ENCODE measurements at places on chromosomes 6 and 20.

DNA sequence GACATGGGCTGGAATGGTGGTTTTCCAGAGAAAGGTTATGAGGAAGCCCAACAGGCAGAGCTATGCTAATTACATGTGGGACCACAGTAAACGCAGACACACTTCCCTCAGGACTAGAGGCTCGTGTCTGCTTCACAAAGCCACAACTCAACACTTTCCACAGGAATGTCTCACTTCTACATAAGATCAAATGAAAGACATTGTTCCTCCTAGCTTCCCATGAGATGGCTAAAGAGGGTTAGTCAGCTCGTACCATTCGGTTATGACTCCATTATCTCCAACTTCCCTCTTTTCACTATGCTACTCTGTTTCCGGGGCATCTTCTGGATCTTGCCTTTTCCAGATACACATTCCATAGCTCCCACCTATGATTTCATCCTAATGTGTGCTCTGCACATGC, 29.1 kb upstream of the ZC3H12D start:
- DNase-seq, result no peak

- DNase-seq, result no peak
Observed at GRCh38 chr6:53982366-53983050, 128.7 kb upstream of the MLIP start.

DNA sequence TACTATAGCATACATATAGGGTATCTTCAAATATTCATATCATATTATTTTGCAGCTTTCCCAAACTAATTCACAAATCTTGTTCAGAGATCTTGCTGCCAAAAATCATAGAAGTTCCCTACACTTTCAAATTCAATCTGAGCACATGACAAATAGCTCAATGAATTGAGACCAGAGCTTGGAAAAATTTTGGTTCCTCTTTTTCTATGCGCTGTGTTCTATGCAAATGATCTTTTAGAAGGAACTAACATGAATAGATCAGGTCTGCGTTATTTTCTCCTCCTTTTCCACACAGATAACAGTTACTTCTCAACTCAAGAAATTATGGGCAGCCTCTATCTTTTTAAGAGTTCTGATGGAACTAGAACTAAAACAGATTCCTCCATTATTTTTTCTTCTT, 316.3 kb downstream of the ARHGAP18 start:
- no peak for DNase-seq

GRCh38 chr6:169827290-169827717, 75.9 kb downstream of the ERMARD start:
- no peak for DNase-seq

DNA sequence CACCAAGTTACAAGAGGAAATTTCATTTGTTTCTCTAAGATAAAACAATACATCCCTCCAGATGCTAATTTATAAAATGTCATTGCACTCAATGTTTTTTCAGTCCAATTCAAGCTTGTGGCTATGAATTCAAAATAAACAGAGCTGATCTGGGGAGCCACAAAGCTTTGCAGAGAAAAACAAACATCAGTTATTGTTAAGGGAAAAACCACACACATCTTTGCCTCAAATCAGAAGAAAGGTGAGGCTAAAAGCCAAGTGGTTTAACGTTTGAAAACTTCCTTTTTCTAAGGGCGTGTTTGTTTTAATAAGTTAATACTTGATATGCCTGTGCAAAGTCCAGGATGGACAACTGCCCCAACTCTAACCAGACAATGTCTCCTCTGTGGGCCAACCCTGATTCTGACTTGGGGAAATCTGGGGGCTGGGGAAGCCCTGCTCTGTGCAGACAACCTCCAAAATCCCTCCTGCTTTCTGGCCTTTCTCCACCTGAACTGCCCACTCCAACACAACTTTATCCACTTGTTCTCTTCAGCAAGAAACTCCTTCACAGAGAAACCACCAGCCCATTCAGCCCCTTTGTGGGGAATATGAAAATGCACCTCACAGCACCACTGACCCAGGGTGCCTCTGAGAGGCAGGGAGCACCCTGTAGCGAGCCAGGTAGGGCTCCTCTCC, 44.6 kb upstream of the NT5E start:
- DNase-seq, result peak; percentile 37

- DNase-seq, result no peak
Observed at GRCh38 chr6:111437573-111437972, 45.4 kb downstream of the REV3L start.

GRCh38 chr6:150182460-150183078, 39.7 kb downstream of the PPP1R14C start:
- DNase-seq, result no peak

GRCh38 chr20:41563087-41563486, 55.1 kb downstream of the CHD6 start:
- DNase-seq, result no peak
